HS-5 (cell line): ENCODE measurements at places on chromosomes 1 and 21.

DNA sequence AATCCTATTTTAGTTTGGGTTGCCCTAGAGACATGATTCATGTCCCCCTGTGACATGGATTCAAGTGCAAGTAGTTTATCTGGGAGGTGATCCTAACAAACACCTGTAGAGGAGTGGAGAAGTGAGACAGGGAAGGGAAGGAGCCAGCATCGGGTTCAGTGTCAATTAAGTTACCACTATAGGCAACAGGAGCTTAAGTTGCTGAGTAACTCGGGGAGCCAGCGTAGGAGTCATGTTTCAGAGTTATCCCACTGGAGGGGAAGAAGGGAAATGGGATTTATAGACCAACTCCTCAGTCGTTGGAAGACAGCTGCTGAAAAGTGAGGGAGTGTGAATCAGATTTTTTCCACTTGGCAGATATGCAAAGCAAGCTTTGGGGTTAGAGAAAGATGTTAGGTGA lies 54.9 kb downstream of the SLC30A7 start:
- DNase-seq: no peak

GRCh38 chr21:26756491-26757159 lies 88.6 kb downstream of the ADAMTS1 start:
- DNase-seq: peak; percentile 61

- DNase-seq: no peak
Observed at GRCh38 chr1:23931491-23931880, 18.3 kb upstream of the CNR2 start.

GRCh38 chr1:169623132-169623926 lies 6.6 kb downstream of the SELP start:
- no peak for DNase-seq

- DNase-seq: no peak
Observed at GRCh38 chr1:150028322-150028721, 17.8 kb upstream of the OTUD7B start.

- DNase-seq: peak; percentile 51
Observed at GRCh38 chr1:59092126-59092525, 204.8 kb upstream of the FGGY start.

GRCh38 chr1:185444676-185445075 lies 127.6 kb upstream of the IVNS1ABP start:
- no peak for DNase-seq

GRCh38 chr1:39085174-39085573 lies 59.0 kb downstream of the NDUFS5 start:
- DNase-seq: no peak

DNA sequence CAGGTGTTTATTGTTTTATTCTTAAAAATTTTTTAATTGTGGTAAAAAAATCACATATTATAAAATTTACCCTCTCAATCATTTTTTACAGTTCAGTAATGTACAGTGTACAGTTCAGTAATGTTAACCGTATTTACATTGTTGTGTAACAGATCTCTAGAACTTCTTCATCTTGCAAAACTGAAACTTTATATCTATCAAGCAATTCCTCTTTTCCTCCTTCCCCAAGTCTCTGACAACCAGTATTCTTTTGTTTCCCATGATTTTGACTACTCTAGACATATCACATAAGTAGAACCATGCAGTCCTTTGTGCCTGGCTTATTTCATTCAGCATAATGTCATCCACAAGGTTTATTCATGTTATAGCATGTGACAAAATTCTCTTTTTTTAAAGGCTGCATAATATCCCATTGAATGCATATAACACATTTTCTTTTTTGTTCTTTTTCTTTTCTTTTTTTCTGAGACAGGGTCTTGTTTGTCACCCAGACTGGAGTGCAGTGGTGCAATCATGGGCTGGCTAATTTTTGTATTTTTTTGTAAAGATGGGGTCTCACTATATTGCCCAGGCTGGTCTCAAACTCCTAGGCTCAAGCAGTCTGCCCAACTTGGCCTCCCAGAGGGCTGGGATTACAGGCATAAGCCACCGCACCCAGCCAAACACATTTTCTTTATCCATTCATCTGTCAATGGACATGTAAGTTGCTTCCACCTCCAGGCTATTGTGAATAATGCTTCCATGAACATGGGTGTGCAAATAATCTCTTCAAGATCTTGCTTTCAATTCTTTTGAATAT lies 17.2 kb upstream of the RCSD1 start:
- no peak for DNase-seq

DNA sequence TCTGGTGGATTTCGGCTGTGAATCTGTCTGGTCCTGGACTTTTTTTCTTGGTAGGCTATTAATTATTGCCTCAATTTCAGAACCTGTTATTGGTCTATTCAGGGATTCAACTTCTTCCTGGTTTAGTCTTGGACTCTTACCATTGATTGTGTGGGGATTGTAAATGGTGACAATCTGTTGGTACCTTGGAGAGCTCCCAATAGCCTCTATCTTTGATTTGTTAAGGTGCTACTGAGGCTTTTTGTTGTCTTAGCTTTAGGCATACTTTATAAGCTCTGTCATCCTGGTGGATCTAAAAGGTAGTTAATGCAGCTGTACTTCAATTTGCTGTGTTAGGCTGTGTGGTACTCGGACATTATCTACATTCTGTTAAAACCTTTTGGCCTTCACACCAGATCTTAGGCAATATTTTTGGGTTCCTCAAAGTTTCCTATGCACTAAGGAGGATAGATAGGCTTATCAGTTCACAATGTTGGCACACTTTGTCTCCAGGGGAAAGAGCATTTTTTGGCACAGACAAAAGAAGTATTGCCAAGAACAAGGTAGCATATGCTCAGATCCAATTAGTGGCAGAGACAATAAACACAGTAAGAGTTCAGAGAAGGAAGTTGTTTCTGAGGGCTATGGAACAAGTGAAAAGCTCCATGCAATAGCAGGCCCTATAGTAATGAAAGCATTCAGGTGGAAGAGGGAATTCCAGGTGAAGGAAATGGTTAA lies 230.4 kb downstream of the PDE4B start:
- DNase-seq: no peak

DNA sequence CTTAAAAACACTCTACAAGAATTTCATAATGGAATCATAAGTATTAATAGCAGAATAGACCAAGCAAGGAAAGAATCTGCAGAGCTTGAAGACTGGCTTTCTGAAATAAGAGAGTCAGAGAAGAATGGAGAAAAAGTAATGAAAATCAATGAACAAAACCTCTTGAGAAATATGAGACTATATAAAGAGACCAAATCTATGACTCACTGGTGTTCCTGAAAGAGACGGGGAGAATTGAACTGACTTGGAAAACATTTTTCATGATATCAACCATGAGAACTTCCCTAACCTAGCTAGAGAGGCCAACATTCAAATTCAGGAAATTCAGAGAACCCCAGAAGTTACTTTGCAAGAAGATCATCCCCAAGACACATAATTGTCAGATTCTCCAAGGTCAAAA lies 85.6 kb downstream of the GDAP2 start:
- no peak for DNase-seq

DNA sequence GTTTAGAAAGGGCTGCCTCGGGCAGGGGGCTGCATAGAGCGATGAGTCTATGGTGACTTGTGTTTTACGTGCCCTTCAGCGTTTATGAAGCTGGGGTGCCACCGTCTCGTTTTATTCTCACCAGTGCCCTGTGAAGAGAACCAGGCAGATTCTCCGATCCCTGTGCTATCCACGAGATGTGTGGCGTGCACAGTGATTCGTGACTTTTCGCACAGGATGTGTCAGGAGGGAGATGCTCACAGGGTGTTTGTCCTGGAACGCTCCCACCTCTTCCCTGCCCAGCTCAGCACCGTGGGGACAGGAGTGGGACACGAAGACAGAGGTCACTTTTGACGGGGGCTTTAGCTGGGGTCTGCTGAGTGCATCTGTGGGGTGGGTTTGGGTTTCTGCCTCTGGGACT lies 54.9 kb upstream of the AJAP1 start:
- no peak for DNase-seq

DNA sequence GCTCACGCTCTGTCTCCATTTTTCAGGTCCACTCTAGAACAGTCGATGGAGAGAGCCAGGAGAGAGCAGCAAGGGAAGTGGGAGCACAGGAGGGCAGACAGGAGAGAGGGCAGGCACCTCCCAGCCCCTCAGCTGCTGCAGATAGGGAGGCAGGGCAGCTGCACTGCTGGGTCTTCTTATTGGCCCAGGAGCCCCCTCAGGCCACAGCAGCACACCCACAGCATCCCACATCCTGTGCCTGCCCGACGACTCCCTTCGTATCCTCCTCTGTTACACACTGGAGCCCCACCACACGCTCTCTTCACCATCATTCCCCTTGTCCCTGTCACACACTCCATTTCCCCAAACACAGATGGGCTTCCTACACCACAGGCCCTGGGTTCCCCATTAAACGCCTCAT lies 13.7 kb upstream of the ARTN start:
- DNase-seq: no peak

DNA sequence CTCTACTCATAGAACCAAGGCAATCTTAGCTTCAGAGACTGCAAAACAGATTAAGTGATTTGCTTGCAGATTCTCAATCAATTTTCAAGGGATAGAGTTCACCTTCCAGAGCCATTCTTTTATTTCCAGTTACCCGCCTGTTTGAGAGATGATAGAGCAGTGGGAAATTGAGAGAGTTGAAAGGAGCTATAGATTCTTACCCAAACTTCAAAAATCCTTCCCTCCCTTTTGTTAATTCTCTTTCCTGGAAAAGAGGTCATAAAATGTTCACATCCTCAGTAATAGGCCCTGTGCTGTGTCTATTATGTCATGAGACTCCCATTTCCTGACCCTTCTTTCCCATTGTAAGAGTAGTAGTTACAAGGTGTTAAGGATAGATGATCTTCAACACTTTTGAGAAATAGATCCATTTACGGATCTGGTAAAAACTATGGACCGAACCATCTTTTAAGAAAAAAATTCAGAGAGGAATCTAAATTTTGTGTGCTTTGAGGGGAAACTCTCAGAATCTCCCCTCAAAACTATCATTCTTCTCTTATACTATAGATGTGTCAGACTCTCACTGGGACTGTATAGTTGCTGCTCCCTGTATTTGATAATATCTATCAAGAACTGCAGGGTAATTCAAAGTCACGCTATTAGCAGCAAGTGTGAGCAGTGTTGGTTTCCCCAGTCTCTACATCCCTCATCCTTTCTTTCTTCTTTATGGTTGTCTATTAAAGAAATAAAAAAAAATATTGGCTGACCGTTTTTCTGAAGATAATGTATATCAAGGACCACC lies 8.0 kb downstream of the RGS4 start:
- DNase-seq: no peak

GRCh38 chr1:58857680-58858673 lies 74.1 kb upstream of the JUN start:
- no peak for DNase-seq

- DNase-seq: no peak
Observed at GRCh38 chr1:29703596-29704370, 467.5 kb downstream of the PTPRU start.

GRCh38 chr1:190478149-190479049 lies 735 bp upstream of the BRINP3 start:
- peak; percentile 44 for DNase-seq
